PC-3 (cell line): ENCODE measurements at places on chromosomes 6 and 20. TPM values are rescaled to one million over a fixed set of nuclear protein-coding genes. Genes with fewer than 3 reads are reported as not detected.
A peak's percentile ranks its signal among the peaks of the same experiment; 100 is the strongest.

DNA sequence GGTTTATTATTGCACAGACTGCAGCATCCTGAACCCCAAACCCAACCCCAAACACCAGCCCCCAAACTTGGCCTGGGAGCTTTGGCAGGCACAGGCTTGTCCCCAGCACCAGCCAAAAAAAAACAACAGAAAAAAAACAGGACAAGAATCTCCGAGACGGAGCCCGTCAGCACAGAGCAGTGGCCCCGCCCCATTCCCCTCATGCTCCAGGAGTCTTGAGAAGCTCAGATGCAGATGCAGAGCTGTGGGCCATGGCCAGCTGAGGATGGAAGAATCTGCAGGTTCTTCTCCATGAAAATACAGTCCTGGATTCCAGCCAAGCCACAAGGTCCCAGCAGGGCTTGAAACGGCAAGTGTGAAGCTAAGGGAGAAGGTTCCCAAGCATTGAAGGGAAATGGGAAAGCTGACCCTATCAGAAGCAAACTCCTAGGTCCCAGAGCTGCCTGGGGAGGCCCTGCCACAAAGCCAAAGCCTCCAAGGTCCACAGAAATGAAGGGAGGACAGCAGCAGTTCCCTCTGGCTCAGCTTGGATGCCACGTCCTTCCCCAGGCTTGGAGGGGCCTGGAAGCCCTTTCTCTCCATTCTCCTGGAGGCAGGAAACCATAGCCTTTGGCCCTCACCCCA, 75.2 kb downstream of the JPH2 start:
- H3K27ac ChIP-seq = no peak overlapping the region
- H3K4me3 ChIP-seq = no peak overlapping the region
- H3K4me1 ChIP-seq = peaks cover 4% of the 10 kb centered on the region; the same call in 1 of the 2 replicates

DNA sequence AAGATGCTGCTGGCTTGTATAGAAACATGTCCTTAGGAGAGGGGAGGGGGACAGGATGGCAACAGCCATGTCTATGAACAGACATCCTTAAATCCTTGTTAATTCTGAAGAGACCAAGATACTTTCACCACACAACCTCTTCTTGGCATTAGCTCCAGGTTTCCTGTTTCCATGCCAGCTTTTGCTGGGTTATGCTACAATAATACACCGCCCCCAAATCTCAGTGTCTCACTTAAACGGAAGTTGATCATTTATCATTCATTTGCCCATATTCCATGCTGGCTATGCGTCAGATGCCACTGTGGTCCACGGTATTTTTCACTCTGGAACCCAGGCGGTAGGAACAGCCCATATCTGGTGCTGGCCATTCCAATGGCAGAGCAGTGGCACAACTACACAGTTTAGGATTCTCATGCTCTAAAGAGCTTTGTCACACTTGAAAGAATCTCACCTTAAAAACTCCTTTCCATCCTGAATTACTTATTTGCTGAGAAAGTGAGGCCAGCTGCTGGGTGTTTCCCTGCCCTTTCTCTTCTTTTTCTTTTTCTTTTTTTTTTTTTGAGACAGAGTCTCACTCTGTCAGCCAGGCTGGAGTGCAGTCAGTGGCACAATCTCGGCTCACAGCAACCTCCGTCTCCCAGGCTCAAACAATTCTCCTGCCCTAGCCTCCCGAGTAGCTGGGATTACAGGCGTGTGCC, 3.7 kb upstream of the RNASET2 start:
- no peak overlapping the region for H3K27ac ChIP-seq
- peaks cover 7% of the 10 kb centered on the region for H3K4me1 ChIP-seq
- no peak for DNase-seq
- H3K4me3 ChIP-seq = no peak overlapping the region
- H3K27me3 ChIP-seq = no peaks in the 10 kb centered on the region

DNA sequence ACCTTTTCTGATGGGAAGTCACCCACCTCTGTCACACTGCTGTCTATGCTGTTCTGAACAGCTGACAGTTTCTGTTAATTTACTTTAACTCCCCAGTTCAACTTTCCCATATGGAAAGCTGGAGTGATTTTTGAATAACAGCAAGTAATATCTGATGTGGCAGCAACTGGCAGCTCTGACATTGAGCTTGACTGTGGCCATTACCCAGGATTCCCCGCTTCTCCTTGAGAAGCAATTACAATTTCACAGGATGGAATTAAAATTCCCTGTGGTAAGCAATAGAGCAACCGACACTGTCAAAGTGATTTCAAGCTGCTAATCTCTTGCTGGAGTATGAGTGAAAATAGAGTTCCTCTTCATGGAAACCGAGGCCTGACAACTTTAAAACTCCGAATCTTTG, 348.1 kb upstream of the SOX4 start:
- DNase-seq = no peak
- no peaks in the 10 kb centered on the region for H3K36me3 ChIP-seq
- H3K4me1 ChIP-seq = no peaks in the 10 kb centered on the region
- H3K4me3 ChIP-seq = no peak overlapping the region
- no peak overlapping the region for H3K27ac ChIP-seq
- H3K27me3 ChIP-seq = no peaks in the 10 kb centered on the region

DNA sequence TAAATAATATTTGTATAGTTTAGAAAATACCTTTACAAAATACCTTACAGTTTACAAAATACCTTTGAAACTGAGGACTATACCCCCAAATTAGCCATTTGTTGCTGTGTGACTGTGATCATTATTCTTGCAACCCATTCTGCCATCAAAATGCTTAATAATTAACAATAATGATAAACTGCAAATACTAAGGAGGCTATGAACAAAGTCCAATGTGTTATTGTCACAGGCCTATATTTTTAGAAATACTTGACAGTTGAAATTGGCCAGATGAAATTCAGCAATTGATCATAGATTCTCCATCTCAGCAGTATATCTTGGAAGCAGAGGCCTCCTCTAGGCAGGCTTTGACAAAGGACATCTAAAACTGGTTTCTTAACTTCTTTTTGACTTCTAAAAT, 178.6 kb downstream of the HS3ST5 start:
- DNase-seq = no peak
- H3K36me3 ChIP-seq = no peaks in the 10 kb centered on the region
- no peak overlapping the region for H3K4me3 ChIP-seq
- no peak overlapping the region for H3K27ac ChIP-seq
- H3K27me3 ChIP-seq = no peaks in the 10 kb centered on the region
- no peaks in the 10 kb centered on the region for H3K4me1 ChIP-seq

SEL1L2 gene
- total RNA-seq = not detected in 2 replicates

LKAAEAR1 gene
- 0.98 and 1.1 TPM in 2 replicates for total RNA-seq

RAET1L gene
- 1.1 and 3.6 TPM in 2 replicates for total RNA-seq

- H3K4me3 ChIP-seq = no peak overlapping the region
- H3K36me3 ChIP-seq = no peaks in the 10 kb centered on the region; the same call in 1 of the 2 replicates
- DNase-seq = peak; percentile 67
- peaks cover 4% of the 10 kb centered on the region; the same call in 1 of the 2 replicates for H3K4me1 ChIP-seq
These were observed 27.8 kb downstream of the CCN2 start for GRCh38 chr6:131923356-131923755.

DNA sequence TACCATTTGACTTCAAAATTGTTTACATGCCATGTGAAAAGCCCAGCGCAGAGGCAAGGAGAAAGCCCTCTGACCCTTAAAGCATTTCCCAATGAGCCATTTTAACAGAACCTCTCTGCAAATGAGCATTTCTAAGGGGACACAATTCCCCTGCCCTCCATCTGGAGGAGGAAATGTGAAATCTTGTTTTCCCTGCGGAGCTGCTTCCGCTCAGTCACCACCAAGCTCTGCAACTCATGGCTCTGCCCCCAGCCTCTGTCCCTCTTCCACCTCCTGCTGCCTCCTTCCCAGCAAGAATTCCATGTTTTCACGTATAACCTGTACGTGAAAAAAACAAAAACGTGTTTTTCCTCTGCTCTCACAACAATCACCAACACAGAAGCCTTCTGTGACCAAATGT, 12.3 kb downstream of the RIN2 start:
- peaks cover 39% of the 10 kb centered on the region for H3K4me1 ChIP-seq
- no peak overlapping the region for H3K27ac ChIP-seq
- H3K36me3 ChIP-seq = no peaks in the 10 kb centered on the region
- H3K4me3 ChIP-seq = no peak overlapping the region

GRCh38 chr6:127301199-127301700, 34.6 kb downstream of the RNF146 start:
- no peak overlapping the region for H3K27ac ChIP-seq
- no peak for DNase-seq
- no peak overlapping the region for H3K4me3 ChIP-seq
- H3K36me3 ChIP-seq = no peaks in the 10 kb centered on the region
- H3K4me1 ChIP-seq = peaks cover 8% of the 10 kb centered on the region; the same call in 1 of the 2 replicates

DNA sequence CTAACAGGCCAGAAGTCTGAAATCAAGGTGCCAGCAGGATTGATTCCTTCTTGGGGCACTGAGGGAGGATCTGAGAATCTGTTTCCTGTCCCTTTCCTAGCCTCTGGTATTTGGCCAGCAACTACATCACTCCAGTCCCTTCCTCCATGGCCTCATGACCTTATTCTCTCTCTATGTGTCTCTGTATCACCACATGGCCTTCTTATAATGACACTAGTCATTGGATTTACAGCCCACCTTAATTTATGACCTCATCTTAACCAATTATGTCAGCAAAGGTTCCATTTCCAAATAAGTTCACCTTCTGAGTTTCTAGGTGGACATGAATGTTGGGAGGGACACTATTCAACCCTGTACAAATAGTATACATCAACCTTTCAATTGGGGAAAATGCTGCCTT, 29.3 kb downstream of the SCML4 start:
- no peak overlapping the region for H3K27ac ChIP-seq
- peaks cover 66% of the 10 kb centered on the region for H3K27me3 ChIP-seq
- no peaks in the 10 kb centered on the region for H3K36me3 ChIP-seq
- no peak overlapping the region for H3K4me3 ChIP-seq
- H3K4me1 ChIP-seq = no peaks in the 10 kb centered on the region

DNA sequence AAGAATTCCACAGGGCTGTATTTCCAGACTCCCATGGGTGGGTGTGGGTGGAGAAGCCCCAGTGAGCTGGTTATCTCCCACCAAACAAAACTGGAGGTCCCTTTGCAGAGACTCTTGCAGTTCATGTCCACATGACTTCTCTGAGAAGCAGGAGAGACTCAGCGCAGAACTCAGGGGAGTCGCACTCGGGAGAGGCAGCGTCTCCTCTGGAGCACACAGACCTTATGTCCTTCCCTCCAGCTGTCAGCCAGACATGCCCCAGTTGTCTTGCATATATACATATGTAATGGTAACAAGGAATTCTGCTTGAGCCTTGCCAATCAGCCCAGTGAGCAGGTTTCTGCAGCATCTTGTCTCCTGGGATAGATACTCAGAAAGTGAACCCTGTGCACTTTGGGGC, 23.8 kb downstream of the MYT1 start:
- no peaks in the 10 kb centered on the region for H3K4me1 ChIP-seq
- H3K27me3 ChIP-seq = peaks cover 48% of the 10 kb centered on the region
- no peak overlapping the region for H3K4me3 ChIP-seq
- no peak overlapping the region for H3K27ac ChIP-seq
- H3K36me3 ChIP-seq = no peaks in the 10 kb centered on the region

DNA sequence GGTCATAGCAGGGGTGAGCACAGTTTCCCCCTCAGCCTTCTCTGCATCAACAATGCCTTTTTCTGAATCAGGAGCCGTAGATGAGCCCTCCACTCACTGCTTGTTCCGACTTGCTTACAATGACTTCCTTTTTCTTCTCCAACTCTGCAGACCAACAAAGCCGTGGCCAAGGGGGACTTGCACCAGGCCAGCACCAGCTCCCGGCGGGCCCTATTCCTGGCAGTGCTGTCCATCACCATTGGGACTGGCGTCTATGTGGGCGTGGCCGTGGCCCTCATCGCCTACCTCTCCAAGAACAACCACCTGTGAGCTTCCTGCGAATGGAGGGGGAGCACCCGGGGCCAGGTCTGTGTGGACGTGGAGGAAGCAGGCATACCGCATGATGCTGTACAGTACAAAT, 195.8 kb downstream of the SYNDIG1 start:
- peaks cover 14% of the 10 kb centered on the region for H3K4me1 ChIP-seq
- no peak for DNase-seq
- H3K36me3 ChIP-seq = no peaks in the 10 kb centered on the region
- no peak overlapping the region for H3K4me3 ChIP-seq

GRCh38 chr20:46011631-46012482, 3.1 kb downstream of the MMP9 start:
- DNase-seq = peak; percentile 55
- H3K4me3 ChIP-seq = no peak overlapping the region
- peaks cover 6% of the 10 kb centered on the region; the same call in 1 of the 2 replicates for H3K4me1 ChIP-seq
- no peak overlapping the region for H3K27ac ChIP-seq
- no peaks in the 10 kb centered on the region for H3K36me3 ChIP-seq
- peaks cover 12% of the 10 kb centered on the region; the same call in 1 of the 2 replicates for H3K27me3 ChIP-seq

DNA sequence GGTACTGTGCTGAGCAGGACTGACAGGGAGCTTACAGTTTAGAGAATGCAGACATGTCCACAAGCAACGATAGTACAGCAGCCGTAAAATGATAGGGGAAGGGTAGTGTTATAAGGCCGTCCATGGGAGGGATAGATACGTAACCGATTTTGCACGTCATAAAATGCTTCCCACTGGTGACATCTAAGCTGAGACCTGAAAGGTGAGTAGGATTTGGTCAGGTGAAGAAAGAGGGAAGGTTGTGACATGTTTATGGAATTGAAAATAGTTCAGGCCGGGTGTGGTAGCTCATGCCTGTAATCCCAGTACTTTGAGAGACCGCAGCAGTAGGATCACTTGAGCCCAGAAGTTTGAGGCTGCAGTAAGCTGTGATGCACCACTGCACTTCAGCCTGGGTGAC, 25.6 kb downstream of the SNX9 start:
- H3K36me3 ChIP-seq = peaks cover 3% of the 10 kb centered on the region
- no peak overlapping the region for H3K27ac ChIP-seq
- peaks cover 18% of the 10 kb centered on the region for H3K4me1 ChIP-seq
- DNase-seq = no peak

GRCh38 chr6:44676826-44677433, 289.4 kb downstream of the CDC5L start:
- no peaks in the 10 kb centered on the region for H3K27me3 ChIP-seq
- H3K4me1 ChIP-seq = peaks cover 49% of the 10 kb centered on the region
- peak overlapping the region; percentile 97 for H3K27ac ChIP-seq
- no peak overlapping the region for H3K4me3 ChIP-seq

DNA sequence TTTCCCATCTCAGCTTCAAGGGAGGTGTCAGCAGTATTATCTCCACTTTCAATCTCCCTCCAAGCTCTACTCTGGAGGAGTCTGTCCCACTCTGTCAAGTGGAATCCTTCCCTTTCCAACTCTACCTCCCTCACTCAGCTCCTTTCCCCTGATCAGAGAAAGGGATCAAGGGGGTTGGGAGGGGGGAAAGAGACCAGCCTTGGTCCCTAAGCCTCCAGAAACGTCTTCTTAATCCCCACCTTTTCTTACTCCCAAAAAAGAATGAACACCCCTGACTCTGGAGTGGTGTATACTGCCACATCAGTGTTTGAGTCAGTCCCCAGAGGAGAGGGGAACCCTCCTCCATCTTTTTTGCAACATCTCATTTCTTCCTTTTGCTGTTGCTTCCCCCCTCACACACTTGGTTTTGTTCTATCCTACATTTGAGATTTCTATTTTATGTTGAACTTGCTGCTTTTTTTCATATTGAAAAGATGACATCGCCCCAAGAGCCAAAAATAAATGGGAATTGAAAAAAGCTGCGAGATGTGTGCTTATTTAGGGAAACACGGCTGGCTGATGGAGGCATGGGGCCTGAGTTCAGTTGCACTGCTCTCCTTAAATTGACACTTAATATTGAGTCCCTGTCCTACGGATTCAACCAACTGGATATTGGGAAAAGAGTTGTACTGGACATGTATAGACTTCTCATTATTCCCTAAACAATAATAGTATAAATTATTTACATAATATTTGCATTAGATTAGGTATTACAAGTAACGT, 4.9 kb downstream of the TUBB start:
- no peak overlapping the region for H3K4me3 ChIP-seq
- H3K4me1 ChIP-seq = peaks cover 12% of the 10 kb centered on the region
- H3K36me3 ChIP-seq = peaks cover 44% of the 10 kb centered on the region
- no peaks in the 10 kb centered on the region for H3K27me3 ChIP-seq
- no peak for DNase-seq
